ENCODE measurements at places on chromosomes 5 and 9.

DNA sequence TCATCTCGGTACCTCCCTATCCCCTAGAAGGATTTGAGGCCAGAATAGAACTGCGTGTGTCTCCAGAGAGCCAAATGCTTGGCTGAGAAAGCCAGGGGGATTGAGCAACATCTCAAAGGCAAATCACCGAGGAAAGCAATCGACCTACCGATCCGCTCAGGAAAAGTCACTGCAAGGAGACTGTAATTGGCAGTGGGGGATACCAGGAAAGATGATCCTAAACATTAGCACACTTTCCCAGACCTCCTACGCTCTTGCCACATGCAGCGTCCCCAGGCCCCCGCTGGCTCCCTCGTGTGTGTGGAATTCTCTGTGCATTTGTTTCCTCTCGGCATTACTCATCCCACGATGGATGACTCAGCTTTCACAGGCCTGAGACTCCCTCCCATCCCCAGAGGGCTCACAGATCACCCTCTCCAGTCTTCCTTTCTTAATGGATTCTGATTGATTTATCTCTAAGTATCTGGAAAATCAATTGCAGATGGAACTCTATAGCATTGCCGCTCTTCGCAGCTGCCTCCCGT lies 82.2 kb upstream of the ICE1 start:
- no peak for DNase-seq

DNA sequence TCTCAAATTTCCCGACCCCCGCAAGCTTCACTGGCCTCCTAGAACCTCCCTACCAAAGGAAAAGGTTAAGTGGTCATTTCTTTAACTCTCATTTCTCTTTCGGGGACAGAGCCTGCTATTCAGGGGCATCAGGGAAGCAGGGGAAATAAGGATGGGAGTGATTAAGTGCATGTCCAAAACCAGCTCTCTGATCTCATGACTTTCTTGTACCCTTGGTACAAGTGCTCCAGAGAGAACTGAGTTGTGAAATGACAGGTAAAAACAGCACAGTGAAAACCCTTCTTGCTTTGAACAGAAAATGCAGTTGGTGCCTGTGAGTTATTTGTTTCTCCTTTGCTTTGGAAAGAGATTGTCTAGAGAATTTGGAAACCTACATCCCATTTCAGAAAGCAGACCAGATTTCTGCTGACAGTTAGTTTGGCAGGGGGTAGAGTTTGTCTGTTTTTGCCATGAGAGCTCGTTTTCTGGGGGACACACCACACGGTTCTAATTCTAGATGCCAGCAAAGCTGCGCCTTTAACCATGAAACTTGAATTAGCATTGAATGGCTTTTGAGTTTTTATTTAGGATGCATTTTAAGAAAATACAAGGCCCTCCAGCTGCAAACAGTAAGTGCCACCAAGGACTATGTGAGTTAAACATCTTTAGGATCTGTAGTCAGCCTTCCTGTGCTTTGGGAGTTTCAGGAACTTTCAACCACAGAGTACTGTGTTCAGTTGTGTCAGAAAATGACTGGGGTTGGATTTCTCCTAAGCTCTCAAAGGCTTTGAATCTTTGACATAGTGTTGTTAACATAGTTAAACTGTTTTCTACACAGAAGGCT lies 161.7 kb upstream of the LHFPL2 start:
- DNase-seq: no peak

GRCh38 chr9:7363777-7364477 lies 435.7 kb downstream of the DMAC1 start:
- no peak for DNase-seq

GRCh38 chr5:1442222-1443145 lies 2.8 kb downstream of the SLC6A3 start:
- no peak for DNase-seq

DNA sequence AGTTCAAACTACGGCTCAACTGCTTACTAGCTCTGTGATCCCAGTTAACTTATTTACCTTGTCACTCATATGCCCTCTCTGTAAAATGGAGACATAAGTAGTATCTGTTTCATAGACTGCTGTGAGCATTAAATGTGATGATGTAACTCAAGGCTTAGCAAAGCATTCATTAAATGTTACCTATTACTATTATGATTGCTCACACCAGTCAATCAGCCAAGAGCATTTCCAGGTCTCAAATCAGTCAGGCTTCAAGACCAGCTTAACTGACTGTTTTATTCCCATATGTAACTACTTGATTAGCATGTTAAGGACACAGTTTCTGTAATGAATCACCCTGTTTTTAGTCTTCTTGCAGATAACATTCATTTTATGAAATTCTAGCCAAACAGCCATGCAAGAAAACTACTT lies 413.3 kb downstream of the MLLT3 start:
- DNase-seq: no peak

DNA sequence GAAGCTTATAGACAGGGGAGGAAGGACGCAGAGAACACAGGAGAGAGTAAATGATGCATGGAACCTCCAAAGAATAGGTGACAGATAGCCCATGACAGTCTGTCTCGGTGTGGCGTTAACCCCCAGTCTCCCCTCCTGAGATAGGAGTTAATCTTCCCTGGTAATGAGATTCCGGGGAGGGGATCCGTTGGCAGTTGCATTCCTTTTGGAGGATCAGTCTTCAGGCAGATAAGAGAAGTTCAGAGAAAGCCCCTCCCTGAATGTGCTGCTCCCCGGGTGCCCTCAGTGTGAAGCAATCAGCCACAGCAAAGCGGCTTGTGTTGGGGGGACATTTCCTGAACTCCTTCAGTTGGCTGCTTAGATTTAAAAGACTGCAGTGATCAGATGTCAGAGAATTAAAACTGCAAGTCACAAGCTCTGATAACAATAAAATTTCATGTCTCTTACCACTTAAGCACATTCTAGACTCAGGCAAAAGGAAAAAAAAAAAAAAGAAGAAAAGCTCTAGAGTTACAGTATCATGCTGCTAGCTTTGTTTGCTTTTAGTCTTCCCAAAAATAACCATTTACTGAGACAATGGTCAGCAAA lies 121.1 kb downstream of the EGFLAM start:
- DNase-seq: no peak

- DNase-seq: no peak
Observed at GRCh38 chr5:3194684-3195083, 400.9 kb upstream of the IRX1 start.

GRCh38 chr5:61286446-61287132 lies 45.5 kb upstream of the ZSWIM6 start:
- DNase-seq: no peak

- no peak for DNase-seq
Observed at GRCh38 chr5:97820138-97820537, 637.1 kb upstream of the RIOK2 start.

DNA sequence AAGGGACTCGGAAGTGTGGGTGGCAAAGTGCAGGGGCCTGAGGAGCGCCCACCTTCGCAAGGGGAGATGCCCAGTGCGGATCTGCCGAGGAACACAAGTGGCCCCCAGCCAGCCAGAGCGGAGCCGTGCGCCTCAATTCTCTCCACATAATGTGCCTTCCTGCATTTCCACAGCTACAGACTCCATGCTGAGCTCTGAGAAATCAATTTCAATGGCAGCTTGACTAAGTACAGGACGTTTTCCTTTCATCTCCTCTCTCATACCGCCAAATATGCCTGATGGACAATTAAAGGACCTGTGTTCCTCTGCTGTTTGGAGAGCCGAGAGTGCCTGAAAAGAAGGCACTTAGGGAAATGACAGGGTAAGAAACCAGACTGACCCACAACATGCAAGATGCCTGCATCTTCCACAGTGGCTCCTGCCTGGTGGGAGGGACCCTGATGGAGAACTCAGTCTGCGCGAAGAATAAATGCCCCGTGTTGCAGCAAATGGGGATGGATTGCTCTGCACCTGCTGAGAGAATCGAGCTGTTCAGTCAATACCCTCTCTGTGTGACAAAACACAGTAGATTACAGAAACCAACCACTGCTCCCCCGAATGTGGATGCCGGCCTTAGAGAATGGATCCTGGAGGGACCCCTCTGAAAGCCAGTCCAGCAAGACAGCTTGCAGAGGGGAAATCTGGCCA lies 38.6 kb upstream of the OLFM1 start:
- DNase-seq: no peak

DNA sequence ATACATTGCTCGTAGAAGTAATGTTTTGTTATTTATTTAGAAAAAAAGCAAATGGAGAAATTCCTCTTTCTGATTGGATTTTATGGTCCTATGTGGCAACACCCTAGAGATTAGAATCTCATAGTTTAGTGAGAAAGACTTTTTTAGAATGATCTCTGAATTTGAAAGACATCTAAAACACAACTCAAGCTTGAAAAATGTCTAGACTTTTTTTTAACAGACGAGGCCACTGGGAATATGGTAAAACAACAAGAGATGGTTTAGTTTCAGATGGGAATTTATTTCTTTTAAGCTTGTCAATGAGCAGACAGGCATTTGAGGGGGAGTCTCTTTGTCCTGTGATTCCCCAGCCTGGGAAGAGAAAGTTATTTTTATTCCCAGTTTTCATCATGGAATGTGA lies 122.1 kb downstream of the NTRK2 start:
- DNase-seq: no peak

- no peak for DNase-seq
Observed at GRCh38 chr9:71648453-71648852, 119.9 kb downstream of the CEMIP2 start.

DNA sequence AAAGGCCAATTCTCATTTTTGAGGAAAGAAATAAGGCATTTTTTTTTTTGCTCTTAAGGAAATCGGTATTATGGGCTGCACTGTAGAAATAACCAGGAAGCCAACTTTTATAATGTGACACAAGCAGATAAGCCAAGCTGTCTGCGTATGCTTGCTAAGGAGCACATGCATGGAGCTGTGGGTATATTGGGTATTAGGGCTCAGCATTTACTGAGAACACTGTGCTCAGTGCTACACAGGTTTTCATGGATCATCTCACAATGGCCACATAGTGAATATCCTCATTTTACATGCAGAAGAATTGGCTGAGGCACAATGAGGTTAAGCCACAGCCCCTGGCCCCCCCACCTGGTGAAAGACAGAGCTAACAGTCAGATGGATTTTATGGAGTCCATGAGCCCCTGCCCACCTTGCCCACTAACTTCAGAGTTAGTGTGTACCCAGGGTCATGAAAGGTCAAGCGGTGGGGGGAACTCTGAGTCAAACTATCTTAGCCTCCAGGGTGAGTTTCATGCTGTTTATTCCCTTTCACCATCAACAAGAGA lies 204.8 kb downstream of the SPATA31A6 start:
- DNase-seq: no peak

DNA sequence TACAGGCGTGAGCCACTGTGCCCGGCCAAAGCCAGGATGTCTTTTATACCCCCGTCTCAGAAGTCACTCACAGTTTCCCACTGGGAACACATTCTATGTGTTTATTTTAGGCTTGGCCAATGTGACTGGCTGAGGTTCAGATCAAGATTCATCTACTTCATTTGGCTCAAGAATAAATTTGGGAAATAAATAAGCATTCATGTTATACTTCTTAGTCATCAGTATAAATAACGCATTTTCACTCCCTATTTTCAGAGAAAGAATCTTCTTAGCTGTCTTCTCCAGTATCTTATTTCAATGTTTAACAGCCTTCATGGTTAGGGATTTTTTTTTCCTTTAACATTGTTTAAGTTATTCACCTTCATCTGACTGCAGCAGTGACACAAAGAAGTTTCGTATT lies 11.8 kb downstream of the S100Z start:
- no peak for DNase-seq

DNA sequence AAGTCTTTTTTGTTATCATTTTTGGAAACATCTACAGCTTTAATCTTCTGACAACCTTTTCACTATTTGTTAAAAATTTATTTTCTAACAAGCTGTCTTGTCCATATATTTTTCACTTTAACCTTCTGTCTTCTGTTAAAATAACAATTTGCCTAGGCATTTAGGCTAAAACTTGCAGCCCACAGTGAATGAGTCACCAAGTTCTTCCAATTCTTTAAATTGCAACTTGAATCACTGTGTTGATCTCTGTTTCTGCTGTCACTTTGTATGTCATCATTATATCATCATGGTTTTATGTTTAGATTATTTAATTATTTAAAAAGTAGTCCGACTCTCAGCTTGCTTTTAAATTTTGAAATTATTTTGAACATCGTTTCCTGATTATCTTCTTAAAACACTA lies 473.8 kb upstream of the PTPRD start:
- DNase-seq: no peak

- DNase-seq: no peak
Observed at GRCh38 chr5:67842806-67843205, 372.8 kb upstream of the PIK3R1 start.

DNA sequence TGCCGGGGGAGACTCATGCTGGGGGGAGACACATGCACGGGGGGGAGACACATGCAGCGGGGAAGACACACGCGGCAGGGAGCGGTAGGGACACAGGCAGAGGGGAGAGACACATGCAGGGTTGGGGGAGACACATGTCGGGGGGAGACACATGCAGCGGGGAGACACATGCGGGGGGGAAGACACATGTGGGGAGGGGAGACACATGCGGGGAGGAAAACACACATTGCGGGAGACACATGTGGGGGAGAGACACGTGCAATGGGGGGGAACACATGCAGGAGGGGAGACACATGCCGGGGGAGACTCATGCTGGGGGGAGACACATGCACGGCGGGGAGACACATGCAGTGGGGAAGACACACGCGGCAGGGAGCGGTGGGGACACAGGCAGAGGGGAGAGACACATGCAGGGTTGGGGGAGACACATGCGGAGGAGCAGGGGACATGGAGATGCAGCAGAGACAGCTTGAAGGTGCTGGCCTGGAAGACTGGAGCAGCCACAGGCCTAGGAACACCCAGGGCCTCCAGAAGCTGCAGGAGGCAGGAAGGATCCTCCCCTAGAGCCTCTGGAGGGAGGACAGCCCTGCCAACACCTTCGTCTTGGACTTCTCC lies 20.3 kb upstream of the OLFM1 start:
- DNase-seq: no peak

DNA sequence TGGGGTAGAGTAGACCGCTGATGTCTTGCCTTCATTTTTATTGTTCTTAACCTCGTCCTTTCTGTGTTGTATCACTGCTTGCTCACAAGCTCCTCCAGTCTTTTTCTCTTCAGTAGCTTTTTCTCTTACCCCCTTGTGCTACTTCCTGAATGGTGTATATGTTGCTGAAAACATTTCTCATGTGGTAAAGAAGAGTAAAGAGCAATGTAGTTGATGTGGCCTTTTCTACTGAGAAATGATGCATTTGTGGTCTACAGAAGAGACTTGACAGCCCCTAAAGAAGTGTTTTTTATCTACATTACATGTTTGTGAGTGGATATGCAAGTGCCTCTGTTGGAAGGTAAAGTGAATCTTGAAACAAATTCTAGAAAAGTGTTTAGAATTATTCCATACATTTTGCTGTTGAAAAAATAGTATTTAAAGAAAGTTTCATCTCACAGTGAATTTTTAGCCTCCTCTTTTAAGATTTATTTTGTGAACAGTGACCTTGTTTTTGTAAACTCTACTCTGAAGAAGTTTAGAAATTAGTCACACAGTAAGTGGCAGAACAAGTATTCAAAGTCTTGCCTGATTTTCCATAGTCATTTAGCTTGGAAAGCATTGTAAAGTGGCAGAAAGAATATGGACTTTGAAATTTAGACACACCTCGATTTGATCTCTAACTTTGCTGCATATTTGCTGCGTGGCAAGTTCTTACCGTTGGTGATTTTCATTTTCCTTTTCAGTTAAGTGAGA lies 17.4 kb downstream of the CDC42SE2 start:
- peak; percentile 59 for DNase-seq
